Stimulated activated CD8-positive, alpha-beta memory T cell treated with anti-CD3 and anti-CD28 coated beads, Interleukin-7, amount 100 ng/mL, for 1 hour (primary cell): ENCODE measurements at places on chromosomes 5 and 9.

- DNase-seq = no peak
These were observed 64.6 kb downstream of the NEURL1B start for GRCh38 chr5:172705576-172706084.

DNA sequence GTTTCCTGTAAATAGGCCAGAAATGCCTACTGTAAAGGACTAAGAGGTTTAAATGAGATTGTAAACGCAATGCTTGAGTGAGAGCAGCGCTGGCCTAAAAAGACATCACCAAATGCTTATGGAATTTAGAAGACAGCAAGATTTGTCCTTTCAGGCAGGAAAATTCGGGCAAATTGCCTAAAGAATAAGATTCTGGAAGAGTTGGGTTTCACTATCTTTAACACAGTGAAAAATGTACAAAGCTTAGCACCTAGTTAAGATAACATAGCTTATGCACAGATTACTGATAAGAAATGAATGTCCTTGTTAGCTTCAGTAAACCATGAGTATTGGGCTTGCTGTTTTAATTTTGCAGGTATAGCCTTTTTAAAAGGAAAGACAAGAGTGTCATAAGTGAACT lies 4.7 kb downstream of the FKBP15 start:
- no peak for DNase-seq

DNA sequence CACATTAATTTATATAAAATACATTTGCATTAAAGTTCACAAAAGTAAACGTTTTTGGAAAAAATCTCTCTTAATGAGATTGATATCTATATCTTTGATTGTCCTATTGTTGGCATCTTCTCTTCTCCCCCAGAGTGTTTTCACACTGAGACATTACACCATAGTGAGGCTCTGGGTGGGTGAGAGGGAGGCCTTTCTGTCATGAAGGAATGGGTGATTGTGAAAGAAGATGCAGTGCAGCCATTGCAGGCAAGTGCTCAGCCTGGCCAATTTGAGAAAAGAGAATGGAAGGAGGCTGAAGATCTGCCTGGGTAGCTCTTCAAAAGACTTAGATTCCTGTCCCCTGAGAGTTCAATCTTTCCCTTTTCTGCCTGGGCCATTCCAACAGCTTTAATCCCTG lies 140.8 kb downstream of the SLC12A2 start:
- no peak for DNase-seq

GRCh38 chr5:110088676-110089436 lies 399.1 kb downstream of the MAN2A1 start:
- DNase-seq = no peak
